Naive B cell (primary cell): ENCODE measurements at places on chromosomes 2 and 18.

DNA sequence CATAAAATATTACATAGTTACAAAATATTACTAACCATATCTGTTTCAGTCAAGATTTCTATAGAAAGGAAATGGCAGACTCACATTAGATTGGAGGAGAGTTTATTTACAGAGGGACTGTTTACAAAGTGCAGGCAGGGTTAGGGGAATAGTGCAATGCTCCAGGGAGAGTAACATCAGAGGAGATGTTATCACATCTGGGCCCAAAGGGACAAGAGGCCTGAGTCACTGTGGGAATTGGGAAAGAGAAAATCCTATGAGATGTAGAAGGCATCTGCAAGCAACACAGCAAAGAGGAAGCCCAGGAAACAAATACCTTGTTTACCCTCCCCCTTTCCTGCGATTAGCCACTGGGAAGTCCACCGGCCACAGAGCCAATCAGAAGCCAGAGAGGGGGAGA lies 227.3 kb upstream of the TANK start:
- no peak for DNase-seq

DNA sequence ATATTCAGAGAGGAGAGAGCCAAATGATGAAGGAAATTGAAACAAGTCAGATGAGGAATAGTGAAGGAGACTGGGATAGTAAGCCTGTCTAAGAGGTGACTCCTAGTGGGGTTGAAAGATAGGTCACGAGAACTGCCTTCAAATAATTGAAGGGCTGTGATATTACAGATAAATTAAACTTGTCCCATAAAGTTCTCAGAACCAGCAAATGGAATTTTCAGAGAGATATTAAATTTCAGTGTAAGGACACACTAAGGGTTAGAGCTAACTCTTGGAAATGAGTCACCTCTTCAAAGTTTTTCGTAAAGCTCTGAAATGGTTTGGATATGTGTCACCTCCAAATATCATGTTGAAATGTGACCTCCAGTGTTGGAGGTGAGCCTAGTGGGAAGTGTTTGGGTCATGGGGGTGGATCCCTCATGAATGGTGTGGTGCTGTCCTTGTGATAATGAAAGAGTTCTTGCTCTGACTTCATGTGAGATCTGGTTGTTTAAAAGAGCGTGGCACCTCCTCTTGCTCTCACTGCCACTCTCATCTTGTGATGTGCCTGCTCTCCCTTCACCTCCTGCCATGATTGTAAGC lies 87.3 kb downstream of the BABAM2 start:
- no peak for DNase-seq

DNA sequence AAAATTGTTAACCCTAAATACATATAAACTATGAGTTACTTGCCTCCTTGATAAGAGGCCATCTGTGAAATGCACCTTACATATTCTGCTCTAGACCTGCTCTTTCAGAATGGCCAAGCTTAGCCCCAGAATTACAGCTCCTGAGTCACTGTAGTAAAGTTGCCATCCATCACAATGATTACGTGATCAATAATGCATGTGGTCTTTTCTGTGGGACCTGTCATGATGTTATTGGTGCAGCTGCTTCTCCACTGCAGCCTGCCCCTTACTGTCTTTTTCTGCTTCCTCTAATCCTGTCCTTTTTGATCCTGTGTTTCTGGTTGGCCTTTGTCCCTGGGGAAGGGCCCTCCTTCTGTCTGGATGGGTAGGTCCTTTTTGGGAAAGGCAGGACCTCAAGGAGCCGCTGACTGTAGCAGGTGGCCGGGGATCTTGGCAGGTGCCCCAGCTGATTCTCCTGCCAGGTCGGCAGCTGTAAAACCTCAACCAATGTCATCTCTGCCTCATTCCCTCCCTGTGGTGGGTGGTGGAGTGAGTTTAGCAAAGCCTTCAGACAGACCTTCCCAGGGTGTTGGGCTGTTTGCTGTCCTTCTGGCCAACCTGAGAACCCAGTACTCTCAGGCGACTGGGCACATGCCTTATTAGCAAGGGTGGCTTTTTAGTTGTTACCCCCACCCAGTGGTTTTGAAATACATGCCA lies 126.2 kb upstream of the EML6 start:
- DNase-seq = no peak

GRCh38 chr18:79511271-79511670 lies 115.5 kb downstream of the NFATC1 start:
- no peak for DNase-seq

DNA sequence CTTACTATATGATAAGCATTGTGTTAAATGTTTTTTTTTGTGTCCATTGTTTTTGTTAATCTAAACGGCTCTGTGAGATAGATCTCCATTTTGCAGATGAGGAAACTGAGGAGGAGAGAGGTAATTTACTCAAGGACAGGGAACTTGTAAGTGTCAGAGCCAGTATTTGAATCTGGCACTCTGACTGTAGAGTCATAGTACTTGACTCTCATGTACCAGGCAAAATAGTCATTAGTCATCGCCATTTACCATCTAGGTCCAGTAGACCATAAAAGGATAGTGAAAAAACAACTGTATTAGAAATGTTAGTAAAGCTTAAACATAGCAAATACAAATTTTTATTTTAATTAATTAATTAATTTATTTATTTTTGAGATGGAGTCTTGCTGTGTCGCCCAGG lies 4.8 kb downstream of the PSMD14 start:
- DNase-seq = no peak

DNA sequence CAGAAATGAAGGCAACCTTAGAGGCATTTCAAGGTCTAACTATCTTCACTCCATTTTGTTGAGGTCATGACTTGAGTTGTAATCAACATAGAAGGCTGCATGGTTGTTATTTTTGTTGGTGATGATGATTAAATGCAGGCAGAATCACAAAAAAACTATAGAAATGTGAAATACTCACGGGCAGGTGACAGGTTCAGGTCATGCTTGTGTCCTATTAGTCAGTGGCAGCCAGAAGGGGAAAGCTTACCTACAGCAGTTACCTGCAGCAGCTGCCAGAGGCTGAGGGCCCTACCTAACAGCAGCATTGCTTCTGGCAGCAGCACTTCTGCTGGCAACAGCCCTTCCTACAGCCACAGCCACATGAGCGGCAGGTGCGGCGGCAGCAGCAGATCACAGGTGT lies 394 bp downstream of the SCYGR3 start:
- DNase-seq = no peak

GRCh38 chr2:70995426-70995729 lies 705 bp upstream of the TEX261 start:
- peak; percentile 39 for DNase-seq

DNA sequence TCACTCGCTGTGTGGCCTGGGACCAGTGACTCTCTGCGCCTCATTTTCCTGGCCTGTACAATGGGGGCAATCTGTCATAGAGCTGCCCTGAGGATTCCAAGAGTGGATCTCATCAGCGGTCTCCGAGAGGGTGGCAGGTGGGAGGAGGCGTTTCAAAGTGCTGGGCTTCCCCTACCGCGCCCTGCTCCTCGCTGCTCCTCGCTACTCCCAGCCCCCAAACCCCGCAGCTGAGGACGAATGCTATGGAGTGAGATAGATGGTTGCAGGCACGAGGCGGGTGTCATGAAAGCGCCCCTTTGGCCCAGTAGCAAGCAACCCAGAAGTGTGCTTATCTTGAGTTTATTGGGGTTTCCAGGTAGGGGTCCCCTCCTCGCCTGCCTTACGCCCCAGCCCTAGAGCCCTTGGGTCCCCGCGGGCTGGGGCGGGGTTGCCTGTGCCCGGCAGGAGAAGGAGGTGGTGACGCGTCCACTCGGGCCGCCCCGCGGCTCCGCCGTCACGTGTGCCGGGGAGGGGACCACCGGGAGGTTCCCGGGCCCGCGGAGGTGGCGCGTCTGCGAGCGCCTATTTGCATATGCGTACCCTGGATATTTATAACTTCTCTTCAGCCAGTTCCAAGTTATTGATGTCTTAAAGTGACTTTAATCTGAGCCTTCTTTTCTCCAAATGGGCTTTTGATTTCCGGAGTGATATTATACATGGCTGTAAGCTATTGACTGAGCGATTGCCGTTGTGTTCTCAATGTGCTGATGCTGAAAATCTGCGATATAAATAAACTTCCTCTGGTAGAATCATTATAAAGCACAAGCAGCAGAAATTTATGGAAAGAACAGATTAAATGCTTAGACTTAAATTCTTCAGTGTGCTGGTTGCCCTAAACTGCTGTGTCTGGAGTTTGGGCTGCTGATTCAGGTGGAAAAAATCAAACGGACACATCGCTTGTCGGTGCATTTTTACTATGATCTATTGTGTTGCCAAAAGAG lies 263.7 kb downstream of the ATAD2B start:
- DNase-seq = no peak

- DNase-seq = peak; percentile 39
These were observed 145.6 kb downstream of the HDAC4 start for GRCh38 chr2:239255218-239255617.

GRCh38 chr2:127397568-127398238 lies 9.9 kb upstream of the MAP3K2 start:
- DNase-seq = no peak

DNA sequence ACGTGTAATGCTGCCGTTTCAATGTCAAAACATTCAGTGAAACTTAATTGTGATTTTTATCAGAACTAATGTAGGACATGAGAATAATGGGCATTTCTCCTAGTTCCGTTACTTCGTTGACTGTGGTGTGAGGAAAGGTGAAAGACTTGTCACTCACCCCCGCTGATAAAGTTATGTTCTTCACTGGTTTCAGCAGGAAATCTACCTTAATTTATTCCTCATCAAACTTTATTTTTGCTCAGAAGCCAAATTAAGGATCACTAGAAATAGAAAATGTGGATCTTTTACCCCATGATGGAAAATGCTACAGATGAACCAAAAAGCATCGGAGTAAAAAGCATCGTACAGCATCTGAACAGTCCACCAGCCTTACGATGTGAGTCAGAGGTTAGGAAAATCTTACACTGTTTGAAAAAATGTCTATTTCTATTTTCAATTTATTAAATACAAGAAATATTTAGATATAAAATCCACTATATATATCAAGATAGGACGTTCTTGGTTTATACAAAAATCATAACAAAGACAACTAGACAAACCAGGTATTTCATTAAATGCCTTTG lies 1.0 kb upstream of the ROCK1 start:
- no peak for DNase-seq

DNA sequence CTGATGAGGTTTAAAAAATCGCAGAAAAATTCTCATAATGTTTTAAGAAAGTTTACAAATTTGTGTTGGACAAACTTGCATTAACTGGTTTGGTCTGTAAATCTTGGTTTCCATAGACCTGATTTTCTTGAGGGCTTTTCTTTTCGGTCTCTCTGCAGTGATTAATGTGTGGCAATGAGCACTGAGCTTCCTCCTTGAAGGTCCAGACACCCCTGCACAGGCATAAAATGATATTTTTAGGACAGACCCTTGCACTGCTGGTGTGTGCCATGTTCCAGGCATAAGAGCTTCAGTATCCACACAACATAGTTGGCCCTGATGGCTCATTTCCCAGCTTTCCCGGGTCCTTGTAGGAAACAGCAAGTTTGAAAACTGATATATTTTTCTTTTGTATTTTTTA lies 33.7 kb downstream of the MRPL33 start:
- DNase-seq = no peak

DNA sequence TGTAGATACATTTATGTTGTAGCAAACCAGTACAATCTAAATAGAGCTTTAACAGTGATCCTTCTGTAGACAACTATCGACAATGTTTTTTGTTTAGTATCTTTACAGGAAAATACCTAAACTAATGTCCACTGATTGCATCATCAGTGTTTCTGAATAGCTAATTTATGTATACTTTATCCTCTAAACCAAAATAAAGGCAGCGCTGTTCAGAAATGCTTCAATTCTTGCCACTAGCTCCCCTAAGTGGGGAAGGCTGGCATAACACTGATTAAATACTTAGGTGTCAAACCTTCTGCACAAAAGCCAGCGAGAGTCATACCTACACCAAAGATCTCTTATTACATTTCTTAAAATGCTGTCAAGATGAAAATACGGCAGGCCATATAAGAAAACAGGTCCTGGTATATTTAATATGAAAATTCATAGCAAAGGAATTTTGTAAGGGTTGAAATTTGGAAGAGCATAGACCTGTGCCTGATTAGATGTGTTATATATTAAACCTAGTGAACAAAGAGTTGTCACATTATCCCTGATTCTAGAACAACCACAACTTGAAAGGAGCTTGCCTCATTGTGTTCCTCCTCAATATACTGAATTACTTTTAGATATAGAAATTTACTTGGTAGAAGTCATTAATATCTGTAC lies 1693.4 kb upstream of the SLC39A10 start:
- DNase-seq = no peak

DNA sequence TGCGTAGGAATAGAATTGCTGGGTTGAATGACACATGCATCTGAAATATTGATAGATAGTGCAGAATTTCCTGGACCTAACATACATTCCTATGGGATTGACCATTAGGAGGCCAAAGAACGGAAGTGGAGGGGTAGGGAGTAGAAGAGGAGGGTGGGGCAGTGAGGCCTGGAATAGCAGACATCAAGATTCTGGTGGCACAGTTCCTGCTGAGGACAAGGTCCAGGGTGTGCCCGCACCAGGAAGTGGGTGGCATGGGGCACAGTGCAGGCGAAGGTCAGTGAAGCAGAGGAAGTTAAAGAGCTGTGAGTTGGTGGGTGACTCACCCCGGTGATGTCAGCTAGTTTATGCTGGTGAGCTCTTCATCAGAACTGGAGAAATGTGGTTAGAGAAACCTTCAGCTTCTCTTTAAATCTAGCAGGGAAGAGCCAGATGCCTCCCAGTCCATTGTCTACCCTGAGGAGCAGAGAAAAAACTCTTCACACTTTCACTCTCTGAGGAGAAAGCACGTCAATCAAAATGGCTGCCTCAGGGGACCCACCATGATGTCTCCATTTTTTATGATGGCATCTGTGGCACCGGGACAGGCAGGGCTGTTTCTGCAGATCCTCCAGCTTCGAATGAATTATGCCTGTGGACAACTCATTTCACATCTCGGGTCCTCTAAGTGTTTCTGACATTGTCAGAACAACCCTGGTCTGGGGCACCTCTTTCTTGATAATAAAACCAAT lies 55.9 kb upstream of the CTLA4 start:
- no peak for DNase-seq

DNA sequence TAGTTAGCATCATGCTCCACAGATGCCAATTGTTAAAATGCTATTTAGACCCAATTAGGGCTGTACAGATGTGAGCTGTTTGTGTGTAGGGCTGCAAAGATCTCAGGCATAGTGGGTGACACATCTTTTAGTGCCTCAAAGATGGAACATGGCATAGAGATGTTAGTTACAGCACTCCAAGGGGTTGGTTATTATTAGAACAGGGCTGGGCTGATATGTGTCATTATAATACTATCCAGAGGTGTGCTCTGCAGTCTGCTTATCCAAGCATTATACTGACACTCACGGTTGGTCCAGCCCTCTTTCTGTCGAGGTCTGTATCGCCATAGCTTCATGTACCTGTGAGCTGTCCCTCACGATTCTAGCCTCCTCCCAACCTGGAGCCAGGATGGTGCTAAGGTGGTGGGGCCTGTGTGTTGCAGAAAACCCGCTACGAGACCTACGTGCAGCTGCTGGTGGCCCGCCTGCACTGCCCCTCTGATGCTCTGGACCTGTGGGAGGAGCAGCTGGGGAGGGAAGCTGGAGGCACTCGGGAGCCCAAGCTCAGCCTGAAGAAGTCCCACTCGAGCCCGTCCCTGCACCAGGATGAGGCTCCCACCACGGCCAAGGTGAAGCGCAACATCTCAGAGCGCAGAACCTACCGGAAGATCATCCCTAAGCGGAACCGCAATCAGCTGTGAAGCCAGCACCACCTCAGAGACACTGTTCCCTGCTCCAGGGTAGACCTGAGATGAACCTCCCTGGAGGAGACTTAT lies 27.1 kb downstream of the PSD4 start:
- no peak for DNase-seq
